ENCODE measurements at places on chromosomes 16 and 17. TPM values are rescaled to one million over a fixed set of nuclear protein-coding genes. Genes with fewer than 3 reads are reported as not detected.

- no peak for DNase-seq
- H3K4me3 ChIP-seq: no peak overlapping the region
- no peaks in the 10 kb centered on the region for H3K4me1 ChIP-seq
Observed at GRCh38 chr17:55673743-55674506, 48.7 kb downstream of the TMEM100 start.

DNA sequence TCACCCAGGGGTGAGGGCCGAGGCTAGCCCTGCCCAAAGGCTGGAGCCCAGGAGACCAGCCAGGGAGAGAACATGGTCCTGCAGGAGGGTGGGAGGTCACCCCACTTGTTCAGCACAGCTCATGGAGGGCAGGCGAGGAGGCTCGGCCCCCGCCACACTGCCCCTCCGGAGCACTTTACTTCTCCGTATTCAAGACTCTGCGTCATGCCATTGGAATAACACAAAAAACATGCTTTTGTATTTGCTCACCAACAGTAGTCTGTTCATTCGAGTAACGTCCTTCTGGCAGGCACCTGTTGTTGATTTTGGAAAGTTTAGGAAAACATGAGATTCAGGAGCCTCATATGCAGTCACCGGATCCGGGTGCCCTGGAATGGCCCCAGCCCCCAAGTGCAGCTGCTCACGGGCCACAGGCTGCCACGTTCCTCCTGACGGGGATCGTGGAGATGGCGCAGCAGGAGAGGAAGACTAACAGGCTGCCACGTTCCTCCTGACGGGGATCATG is 81.1 kb upstream of the DNAH17 start:
- DNase-seq: no peak
- no peak overlapping the region for H3K27ac ChIP-seq
- no peaks in the 10 kb centered on the region for H3K36me3 ChIP-seq
- no peaks in the 10 kb centered on the region for H3K27me3 ChIP-seq

GSPT1 gene
- 99.0 TPM for total RNA-seq

- DNase-seq: no peak
- no peak overlapping the region for H3K4me3 ChIP-seq
- no peak overlapping the region for H3K27ac ChIP-seq
- no peaks in the 10 kb centered on the region for H3K4me1 ChIP-seq
Observed at GRCh38 chr16:69880640-69881133, 70.4 kb upstream of the CLEC18A start.

DNA sequence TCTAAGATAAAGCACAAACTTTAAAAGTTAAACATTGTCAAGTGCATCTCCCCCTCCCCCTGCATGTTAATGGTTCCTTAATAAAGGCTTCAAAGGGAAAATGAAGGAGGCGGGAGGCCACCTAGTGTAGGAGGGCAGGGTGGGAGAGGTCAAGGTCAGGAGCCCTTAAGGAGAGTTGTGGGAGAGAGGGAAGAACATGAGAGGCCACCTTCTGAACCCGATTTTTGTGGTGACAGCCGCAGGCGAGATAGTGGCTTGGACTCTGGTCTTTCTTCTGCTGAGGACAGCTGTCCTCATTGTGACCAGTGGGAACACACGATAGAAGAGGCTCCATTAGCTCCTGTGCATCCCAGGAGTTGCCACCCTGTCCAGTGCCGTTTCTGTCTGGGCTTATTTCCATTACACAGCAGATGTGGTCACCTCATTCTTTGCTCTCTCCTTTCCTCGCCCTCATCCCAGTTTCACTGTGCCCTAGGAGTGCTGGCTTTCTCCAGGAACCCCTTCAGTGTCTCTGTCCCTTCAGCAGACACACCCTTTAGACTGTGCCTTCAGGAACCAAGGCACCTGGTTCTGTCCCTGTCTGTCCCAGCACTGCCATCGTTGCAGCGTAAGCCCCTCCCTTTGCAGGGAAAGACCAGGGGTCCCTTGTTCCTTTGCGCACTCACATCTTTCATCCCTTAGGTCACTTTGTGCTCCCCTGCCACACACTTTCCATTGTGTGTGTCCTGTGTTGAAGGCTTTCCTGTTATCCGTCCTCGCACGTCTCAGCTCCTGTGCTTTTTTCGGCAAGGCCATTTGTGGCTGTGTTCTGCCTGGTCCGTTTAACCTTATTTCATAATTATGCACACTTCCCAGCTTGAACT is 7.5 kb downstream of the SEC14L1 start:
- no peak for DNase-seq
- H3K27ac ChIP-seq: peak overlapping the region; percentile 90
- no peaks in the 10 kb centered on the region for H3K27me3 ChIP-seq
- H3K4me3 ChIP-seq: no peak overlapping the region

SKA2 gene
- total RNA-seq: 29.2 TPM

OR4D1 gene
- 0.06 TPM for total RNA-seq

DNA sequence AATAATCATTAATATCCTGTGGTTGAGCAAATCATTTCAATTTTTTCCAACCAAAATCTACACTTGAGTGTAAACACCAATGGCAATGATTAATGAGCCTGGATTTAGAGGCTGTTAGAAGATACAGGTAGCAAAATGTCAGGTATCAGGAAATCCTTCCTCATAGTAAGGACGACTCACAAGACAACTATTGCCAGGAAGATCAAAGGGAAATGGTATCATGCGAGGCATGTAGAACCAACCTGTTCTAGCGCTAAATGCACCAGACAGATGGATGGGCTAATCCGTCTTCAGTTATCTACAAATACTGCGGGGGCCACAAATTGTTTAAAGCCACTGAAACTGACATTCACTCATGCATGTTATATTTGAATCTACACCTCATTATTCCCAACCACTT is 28.1 kb downstream of the TOX3 start:
- H3K27me3 ChIP-seq: no peaks in the 10 kb centered on the region
- H3K4me1 ChIP-seq: no peaks in the 10 kb centered on the region
- no peak for DNase-seq
- no peaks in the 10 kb centered on the region for H3K36me3 ChIP-seq

NOXO1 gene
- 0.57 TPM for total RNA-seq

RHBDL1 gene
- 0.88 TPM for total RNA-seq

FOXN1 gene
- not detected for total RNA-seq

DNA sequence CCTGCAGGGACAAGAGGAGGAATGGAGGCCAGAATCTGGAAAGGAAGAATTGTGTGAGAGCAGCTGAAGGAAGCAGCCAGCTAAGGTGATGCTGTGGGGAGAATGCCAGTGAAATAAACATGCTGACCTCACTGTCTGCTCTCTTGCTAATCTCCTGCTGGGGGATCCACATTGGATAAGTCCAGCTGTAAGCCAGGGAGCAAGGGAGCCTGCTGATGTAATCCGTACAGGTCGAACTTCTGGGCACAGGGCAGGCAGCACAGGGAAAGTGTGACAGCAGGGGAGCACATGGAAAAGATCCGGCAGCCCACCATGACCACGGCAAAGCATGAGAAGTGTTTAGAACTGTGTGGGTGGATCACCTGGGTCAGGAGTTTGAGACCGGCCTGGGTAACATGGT is 7.5 kb upstream of the XPO6 start:
- H3K4me1 ChIP-seq: no peaks in the 10 kb centered on the region
- no peak overlapping the region for H3K4me3 ChIP-seq
- no peak overlapping the region for H3K27ac ChIP-seq
- no peaks in the 10 kb centered on the region for H3K36me3 ChIP-seq

ARL17A gene
- total RNA-seq: 25.7 TPM

DNA sequence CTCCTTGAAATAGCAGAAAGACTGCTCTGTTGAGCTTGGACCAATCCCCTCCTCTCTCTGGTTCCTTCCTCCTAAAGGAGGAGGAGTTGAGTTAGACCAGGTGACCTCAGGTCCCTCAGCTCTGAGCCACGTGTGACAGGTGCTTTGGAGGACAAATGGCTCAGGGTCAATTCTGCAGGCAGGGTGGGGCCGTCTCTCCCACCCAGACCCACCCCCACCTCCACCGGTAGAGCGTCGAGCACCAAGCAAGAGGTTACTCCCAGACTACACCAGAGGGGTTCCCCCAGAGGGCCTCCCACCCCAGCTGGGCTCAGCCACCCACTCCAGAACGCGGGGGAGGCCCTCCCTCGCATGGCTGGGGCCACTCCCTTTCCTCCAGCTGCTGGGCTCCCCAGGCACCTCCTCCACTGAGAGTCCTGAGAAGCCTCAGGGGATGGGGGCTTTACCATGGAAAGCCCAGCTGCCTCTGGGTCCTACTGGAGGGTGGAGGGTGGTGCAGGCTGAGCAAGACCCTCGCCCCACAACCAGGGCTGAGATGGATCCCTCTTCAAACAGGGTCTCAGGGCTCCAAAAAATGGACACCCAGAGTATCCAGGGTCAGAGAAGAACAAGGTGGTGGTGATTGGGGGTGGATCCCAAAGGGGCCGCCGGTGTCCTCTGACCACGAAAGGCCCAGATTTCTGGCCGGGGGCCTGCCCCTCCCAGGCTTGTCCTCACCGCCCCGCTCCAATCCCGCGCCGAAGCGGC is 7.6 kb downstream of the MYO1C start:
- H3K4me1 ChIP-seq: no peaks in the 10 kb centered on the region
- H3K36me3 ChIP-seq: peaks cover 20% of the 10 kb centered on the region
- peak overlapping the region; percentile 93 for H3K27ac ChIP-seq

CIITA gene
- 50.5 TPM for total RNA-seq

- peaks cover 74% of the 10 kb centered on the region for H3K36me3 ChIP-seq
- no peak overlapping the region for H3K27ac ChIP-seq
- DNase-seq: no peak
- H3K4me1 ChIP-seq: no peaks in the 10 kb centered on the region
Observed at GRCh38 chr17:21008160-21008915, 34.5 kb downstream of the USP22 start.

DNA sequence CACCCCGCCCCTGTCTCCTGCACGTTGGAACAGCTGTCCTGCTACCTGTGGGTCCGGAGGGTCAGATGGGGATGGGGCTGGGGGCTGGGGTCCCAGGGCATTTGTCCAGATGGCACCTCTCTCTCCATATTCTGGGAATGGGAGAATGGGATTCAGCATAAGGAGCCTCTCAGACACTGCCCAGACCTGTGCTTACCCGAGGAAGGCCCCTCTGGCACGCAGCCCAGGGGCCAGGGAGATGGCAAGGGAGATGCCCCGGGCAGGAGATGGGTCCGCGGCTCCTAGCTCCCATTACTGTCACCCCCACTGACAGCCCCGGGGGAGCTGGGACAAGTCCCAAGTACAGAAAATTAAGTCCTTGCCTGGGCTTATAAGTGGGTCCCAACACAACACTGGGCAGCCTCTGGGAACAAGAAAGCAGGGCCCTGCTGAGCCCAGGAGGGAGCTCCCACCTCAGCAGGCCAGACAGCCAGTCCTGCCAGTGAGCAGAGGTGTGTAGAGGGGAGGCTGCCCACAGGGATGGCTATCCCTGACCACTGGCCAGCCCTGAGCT is 1.8 kb downstream of the VASN start:
- H3K4me3 ChIP-seq: peak overlapping the region; percentile 94
- DNase-seq: no peak
- peaks cover 42% of the 10 kb centered on the region for H3K4me1 ChIP-seq
- H3K36me3 ChIP-seq: no peaks in the 10 kb centered on the region

GRCh38 chr17:40695874-40696472 is 7.6 kb downstream of the KRT24 start:
- peak overlapping the region; percentile 40 for H3K27ac ChIP-seq
- DNase-seq: no peak
- no peak overlapping the region for H3K4me3 ChIP-seq

APOBR gene
- 3.2 TPM for total RNA-seq

- H3K27ac ChIP-seq: no peak overlapping the region
- no peaks in the 10 kb centered on the region for H3K36me3 ChIP-seq
- no peak for DNase-seq
- H3K27me3 ChIP-seq: peaks cover 6% of the 10 kb centered on the region
- no peaks in the 10 kb centered on the region for H3K4me1 ChIP-seq
Observed at GRCh38 chr17:48433896-48434295, 3.9 kb upstream of the SKAP1 start.

GRCh38 chr16:79001156-79001967 is 599.2 kb downstream of the MAF start:
- no peak overlapping the region for H3K4me3 ChIP-seq
- no peaks in the 10 kb centered on the region for H3K27me3 ChIP-seq
- no peaks in the 10 kb centered on the region for H3K36me3 ChIP-seq
- H3K4me1 ChIP-seq: no peaks in the 10 kb centered on the region
- H3K27ac ChIP-seq: no peak overlapping the region
- no peak for DNase-seq
